ENCODE measurements at places on chromosomes 3 and 15.

DNA sequence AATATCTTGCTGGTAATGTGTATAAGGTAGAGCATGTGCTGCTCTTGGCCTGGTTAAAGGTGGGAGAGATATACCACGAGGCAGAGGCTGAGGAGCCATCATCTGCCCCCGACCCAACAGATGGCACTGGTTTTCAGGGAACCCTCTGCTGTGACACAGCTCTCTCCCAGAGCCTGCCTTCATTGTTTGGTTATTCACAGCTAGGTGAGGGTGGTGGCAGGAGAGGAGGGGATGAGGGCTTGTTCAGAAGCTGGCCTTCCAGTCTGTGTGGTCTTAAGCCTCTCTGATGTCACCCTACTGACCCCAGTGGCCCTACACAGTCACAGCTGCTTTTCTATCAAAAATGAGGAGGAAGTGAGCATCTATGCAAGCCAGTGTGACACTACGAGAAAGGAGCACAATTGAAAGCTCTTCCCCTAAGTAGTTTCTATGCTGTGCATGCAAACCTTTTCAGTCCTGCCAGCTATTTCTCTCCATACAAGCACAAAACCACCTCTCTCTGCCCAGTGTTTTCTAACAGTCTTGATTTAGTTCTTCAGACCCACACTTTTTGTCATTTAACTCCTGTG is 258.4 kb upstream of the AGTR1 start:
- no peak for DNase-seq

DNA sequence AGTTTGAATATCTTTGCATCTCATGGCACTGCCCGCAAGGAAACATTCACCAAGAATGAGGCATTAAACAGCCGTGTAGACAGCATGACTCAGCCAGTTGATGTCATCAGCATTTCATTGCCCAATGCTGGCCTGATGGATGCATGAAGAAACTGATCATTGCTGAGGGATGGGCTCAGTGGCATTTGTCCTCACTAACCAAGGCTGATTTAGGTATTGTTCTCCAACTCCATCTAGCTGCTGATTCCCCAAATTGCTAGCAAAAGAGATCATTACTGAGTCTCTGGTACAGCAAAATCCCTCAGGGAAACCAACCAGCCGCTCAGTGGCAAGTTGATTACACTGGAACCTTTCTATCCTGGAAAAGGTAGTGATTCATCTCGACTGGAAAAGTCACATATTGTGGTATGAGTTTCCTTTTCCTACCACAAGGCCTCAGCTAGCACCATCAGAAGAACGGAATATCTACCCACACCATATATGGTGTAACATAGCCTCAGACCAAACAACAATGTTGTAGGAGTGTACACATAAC is 186.5 kb upstream of the GAP43 start:
- DNase-seq = peak; percentile 97

- no peak for DNase-seq
Observed at GRCh38 chr3:113695786-113696645, at the start of gene USF3. TSS of gene USF3 (minus strand) at chr3:113696642. CDS start at chr3:113674878, 21,764 bp downstream.

- peak; percentile 27 for DNase-seq
Observed at GRCh38 chr15:64224511-64224910, 61.7 kb upstream of the PPIB start.

GRCh38 chr3:54600441-54601204 is 327.2 kb downstream of the LRTM1 start:
- no peak for DNase-seq

DNA sequence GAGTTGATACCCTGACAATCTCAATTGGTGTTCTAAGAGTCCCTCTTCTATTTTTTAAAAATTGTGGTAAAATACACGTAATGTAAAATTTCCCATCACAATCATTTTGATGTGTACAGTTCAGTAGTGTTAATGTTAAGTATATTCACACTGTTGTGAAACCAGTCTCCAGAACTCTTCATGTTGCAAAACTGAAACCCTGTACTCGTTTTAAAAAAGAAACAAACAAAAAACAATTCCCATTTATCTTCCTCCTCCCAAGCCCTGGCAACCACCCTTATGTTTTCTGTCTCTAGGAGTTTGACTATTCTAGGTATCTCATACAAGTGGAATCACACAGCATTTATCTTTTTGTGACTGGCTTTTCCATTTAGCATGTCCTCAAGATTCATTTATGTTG is 28.7 kb upstream of the ALPK3 start:
- no peak for DNase-seq

DNA sequence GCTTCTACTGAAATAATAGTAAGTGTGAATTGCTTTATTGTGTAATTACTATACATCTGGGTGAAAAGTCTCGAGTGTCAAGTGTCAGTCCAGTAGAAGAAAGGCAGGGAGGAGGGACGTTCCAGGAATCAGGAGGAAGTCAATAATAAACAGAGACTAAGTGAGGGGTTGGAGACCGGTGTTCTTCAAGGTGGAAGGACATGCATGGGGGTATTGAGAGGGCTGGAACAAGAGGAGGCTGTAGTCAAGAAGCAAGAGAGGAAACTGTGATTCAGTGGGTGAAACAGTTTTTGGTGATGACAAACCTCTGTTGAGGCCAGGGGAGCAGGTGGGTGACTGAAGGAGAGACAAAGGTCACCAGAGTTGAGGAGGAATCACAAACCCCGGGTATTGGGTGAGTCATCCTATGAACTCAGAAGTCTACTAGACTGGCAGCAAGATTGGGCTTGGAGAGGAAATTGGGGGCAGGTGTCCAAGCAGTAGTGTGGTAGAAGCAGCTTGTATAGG is 11.6 kb upstream of the SCAMP5 start:
- peak; percentile 10 for DNase-seq

DNA sequence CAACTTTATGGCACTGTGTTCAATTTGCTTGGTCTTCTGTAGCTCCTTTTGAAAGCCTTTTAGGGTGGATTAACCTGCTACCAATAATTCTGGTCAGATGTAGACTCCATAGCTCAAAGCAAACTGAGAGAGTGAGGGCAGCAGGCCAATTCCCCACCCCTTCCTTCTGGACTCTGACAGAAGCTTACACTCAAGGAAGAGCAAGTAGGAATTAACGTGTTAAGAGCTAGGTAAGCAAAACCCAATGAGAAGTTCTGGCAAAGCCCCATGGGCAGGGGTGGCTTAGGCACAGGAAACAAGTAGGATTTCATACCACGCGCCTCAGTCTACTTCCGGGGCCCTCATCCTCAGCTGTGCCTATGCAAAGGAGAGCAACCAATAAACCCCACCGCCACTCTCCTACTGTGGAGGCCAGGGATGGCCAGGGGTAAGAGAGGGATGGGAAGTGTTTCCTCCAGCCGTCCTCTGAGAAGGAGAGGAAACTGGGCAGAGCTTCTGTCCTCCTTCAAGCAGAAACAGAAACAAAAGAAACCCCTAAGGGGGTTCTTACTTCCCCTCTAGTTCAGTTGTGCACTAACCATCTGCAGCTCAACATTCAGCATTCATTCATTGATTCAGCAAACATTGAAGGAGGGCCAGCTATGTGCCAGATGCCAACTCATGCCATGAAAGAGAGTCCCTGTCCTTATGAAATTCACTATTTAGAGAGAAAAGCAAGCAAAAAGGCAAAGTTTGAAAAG is 12.6 kb downstream of the CCR5 start:
- DNase-seq = no peak

GRCh38 chr3:117691526-117691925 is 981.9 kb downstream of the TUSC7 start:
- no peak for DNase-seq

DNA sequence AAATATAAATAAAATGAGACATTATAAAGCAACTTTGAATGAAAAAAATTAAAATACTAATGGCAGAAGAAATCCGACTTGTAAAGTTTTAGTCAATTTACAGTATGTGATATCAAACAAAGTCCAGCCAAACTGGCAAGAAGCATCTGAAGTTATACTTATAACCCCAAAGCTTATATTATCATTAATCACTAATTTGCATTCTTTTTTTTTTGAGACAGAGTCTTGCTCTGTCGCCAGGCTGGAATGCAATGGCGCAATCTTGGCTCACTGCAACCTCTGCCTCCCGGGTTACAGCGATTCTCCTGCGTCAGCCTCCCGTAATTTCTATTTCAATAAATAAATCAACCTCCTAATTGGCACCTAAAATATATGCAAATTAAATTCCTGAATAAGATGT is 80.1 kb downstream of the AQR start:
- peak; percentile 22 for DNase-seq

- DNase-seq = no peak
Observed at GRCh38 chr15:101089579-101090427, 162.0 kb downstream of the CHSY1 start.
